ENCODE measurements at places on chromosomes 12 and 14.

- DNase-seq: no peak
Measured at GRCh38 chr14:103128631-103129300, 5.5 kb downstream of the TNFAIP2 start.

- DNase-seq: no peak
Measured at GRCh38 chr12:57534991-57535543, 11.9 kb downstream of the DCTN2 start.

- DNase-seq: peak; percentile 57
Measured at GRCh38 chr12:12715459-12716150, 1.6 kb upstream of the CDKN1B start.

DNA sequence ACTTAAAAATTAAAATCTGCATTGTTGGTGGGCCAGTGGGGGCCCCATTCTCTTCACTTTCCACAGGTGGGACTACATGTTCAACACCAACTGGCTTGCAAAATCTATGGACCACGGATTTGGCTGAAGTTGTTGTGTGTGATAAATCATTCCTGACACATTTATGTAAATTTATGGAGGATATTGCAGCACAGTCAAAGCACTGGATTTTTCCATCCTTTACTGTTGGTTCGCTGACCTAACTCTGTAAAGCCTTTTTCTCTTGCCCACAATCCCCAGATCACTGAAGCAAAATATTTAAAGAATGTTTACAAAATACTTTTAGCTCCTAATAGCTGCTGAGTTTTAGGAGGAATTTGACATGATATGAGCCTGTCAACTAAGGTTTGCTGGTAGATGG, 219.7 kb upstream of the PRICKLE1 start:
- no peak for DNase-seq

DNA sequence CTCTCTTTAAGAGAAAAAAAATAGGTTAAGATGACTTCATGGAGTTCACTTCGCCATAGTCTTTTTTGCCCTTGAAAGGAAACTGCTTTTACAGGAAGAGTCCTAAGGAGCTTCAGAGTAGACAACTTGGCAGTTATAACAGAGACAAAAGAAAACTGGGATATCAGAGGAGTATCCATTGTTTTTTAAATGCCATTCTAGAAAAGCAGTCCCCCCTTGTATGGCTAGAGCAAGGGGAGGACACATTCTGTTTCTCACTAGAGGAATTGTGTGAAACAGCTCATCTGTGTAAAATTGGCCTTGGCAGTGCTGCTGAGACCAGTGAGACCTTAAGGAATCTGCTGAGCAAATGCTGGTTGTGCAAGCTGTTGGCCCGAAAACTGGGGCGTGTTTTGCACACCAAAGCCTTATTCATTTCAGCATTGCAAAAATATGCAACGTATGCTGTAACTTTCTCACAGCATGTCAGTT, 128.0 kb downstream of the GPR135 start:
- no peak for DNase-seq

DNA sequence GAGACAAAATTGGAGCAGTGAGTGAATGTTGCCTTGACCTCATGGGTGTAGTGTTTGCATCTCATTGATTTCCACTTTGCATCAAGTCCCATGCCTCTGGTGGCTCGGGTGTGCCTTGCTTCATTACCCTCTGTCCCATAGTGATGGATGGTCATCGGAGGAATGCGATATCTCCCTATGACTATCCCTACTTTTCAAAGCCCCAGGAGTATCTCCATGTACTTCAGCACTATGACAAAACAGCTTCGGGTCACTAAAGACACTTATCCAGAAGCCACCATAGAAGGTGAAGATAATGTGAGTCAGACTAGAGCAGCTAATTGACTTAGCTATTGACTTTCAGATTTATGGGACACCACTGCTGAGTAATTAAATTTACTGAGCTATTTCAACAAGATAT, 355.1 kb upstream of the CCDC196 start:
- no peak for DNase-seq

GRCh38 chr12:114968727-114969126, 284.8 kb upstream of the TBX3 start:
- no peak for DNase-seq

- DNase-seq: no peak
Measured at GRCh38 chr14:68506021-68506644, 286.7 kb downstream of the ZFP36L1 start.

GRCh38 chr12:124579921-124580517, 12.6 kb upstream of the NCOR2 start:
- DNase-seq: no peak

DNA sequence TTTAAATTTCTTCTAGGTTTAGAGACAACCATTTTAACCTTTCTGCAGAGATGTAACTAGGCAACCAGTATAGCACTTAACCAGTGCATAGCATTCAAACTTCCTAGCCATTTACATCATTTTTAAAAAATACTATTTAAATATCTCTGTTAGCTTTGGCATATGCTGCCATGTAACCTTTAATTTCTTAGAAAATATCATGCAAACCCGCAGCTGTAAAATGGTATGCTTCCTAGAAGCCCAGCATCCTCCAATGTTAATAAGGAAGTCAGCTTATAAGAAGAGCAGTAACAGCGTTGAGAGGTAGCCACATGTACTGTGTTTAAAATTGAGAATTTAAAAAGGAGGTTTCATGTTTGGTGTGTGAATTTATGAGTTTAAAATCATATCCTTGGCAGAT, 22.8 kb downstream of the GNG2 start:
- no peak for DNase-seq

DNA sequence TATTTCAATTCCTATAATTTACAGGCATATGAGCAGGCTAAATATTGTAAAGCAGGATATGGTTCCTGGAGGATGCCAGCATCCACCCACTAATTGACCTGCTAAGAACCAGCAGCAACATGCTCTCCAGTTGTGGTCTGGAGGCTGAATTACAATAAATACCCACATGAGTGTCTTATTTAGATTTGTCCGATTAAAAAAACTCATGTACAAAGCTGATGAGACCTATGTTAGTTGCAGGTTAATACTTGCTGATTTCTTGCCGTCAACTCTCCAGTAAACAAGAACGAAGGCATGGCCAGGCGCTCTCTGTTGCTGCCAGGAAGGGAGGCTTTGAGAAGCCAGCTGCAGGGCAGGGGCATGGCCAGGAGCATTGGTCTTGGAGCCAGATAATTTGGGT, 169.3 kb upstream of the PRICKLE1 start:
- DNase-seq: no peak

GRCh38 chr14:85565862-85566296, 35.9 kb downstream of the FLRT2 start:
- no peak for DNase-seq

GRCh38 chr12:101117842-101118241, 92.2 kb downstream of the SLC5A8 start:
- no peak for DNase-seq

GRCh38 chr14:28097585-28097984, 669.0 kb upstream of the FOXG1 start:
- no peak for DNase-seq

DNA sequence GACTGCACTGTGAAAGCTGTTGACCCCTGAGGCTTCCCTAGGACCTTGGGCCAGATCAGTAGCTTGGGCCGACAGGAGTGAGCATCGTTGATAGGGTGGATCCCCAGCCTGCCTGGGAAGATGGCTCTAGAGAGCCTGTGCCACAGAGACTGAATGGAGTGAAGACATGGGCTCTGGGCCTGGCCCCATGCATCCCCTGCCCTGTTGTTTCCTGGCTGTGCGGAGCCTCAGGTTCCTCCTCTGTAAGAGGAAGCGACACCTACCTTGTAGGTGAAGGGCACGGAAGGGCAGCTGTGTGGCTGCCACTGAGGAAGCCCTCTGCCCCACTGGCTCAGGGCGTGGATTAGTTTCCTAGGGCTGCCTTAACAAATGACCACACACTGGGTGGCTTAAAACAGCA, 23.9 kb downstream of the PLEKHG3 start:
- DNase-seq: no peak

- DNase-seq: no peak
Measured at GRCh38 chr12:81998761-81999378, 239.7 kb upstream of the PPFIA2 start.

DNA sequence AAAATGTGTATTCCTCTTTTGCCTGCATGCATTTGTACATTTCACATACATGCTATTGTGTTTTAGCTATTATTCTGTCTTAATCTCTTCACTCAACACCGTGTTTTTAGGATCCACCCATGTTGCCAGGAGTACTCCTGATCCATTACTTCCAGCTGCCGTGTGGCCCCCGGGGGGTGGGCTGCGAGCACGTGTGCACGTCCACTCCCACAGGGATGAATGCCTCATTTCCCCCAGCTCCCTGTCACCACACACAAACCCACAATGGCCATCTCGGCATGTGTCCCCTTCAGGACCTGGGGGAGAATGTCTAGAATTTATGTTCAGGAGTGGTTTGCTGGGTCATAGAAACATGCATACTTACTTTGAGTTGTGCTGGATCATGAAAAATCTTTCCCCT, 62.7 kb upstream of the ACTN1 start:
- no peak for DNase-seq
